ENCODE measurements at places on chromosomes 12 and 14. TPM values are rescaled to one million over a fixed set of nuclear protein-coding genes. Genes with fewer than 3 reads are reported as not detected.

Gene TTC9
- total RNA-seq = 2.2 TPM

Gene RBM19
- 31.0 TPM for total RNA-seq

Gene DLK1
- 1,802 TPM for total RNA-seq

Gene RBM25
- 48.3 TPM for total RNA-seq

Gene RNASE7
- not detected for total RNA-seq

Data from adrenal gland (tissue), 19 donors.